ENCODE measurements at places on chromosomes 7 and 10.

GRCh38 chr7:108290459-108291151 is 160.4 kb upstream of the LAMB4 start:
- DNase-seq = no peak

- DNase-seq = no peak
These were observed 19.1 kb downstream of the LMTK2 start for GRCh38 chr7:98125759-98126158.

DNA sequence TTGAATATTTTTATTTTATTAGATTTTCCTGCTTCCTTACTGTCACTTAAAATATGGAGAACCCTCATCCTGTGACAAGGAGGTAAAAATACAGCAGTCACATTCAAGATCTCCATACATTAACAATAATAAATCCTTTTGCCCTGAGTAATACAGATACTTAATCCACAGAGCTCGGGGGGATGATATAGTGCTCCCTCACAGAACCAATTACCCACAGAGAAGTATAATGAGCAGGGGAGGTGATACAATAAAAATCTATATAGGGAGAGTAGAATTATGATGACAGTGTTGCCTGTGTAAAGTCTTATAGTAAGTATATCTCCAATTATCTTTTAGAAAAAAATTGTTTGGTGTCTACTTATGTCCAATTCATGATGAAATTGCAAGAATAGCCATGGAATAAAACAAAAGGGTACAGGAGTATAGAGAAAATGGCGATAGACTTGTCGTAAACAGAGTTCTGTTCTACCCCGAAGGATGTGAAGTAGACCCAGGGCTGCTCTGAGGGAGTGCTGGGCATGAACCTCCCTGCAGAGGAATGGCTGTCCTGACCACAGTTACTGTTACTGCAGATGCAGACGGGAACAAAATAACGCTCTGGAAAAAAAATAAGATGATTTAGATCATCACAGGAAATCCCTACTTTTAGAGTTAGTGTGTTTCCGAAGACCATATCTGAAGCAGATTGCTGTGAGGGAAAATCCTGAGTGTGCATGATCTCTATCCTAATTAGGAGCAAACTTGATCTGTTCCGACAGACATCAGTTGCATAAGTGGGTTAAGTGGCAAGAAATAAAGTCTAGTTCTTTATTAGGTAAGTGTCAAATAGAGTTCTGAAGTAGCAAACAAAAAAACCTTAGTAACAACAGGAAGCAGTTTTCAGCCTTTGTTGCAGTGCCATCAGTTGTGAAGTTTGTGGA is 123.7 kb downstream of the KAT6B start:
- no peak for DNase-seq

DNA sequence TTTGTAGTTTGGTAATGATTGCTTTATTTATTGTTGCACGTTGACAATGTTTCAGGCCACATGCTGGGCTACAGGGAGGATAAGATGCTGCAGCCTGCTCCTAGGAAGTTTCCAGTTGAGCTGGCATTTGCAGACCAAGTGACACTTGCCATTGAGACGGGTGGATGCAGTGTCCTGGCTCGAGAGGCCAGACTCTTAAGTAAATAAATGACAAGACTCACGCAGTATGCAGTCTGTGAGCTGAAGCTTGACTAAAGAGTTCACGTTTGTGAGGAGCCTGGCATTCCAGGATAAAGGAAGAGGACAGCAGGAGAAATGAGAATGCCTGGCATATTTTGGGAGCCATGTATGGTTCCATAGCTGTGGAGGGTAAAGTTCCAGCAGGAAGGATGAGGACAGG is 105.8 kb downstream of the BAMBI start:
- no peak for DNase-seq

DNA sequence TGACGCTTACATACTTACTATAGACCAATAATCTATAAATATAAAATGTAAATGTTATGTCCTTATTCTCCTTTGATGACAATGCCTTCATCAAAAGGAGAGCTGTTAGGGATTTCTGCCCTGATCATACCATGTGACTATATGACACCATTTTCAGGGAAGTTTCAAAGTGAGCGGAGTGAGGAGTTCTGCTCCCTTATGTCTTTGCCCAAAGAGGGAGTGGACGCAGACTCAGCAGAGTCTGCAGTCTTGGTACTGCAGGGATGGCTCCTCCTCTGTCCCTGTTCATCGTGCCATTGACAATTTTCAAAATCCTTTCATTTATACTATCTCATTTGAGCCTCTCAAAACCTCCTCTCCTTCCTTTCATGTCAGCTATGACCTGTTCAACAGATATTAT is 27.9 kb downstream of the HYAL4 start:
- no peak for DNase-seq

GRCh38 chr7:15140431-15140830 is 237.9 kb upstream of the DGKB start:
- no peak for DNase-seq

- no peak for DNase-seq
These were observed 373.1 kb downstream of the THSD7A start for GRCh38 chr7:11458736-11459483.

GRCh38 chr7:107091306-107091705 is 46.8 kb downstream of the PRKAR2B start:
- DNase-seq = no peak

- DNase-seq = no peak
These were observed 59.4 kb upstream of the CDK1 start for GRCh38 chr10:60718886-60719285.

DNA sequence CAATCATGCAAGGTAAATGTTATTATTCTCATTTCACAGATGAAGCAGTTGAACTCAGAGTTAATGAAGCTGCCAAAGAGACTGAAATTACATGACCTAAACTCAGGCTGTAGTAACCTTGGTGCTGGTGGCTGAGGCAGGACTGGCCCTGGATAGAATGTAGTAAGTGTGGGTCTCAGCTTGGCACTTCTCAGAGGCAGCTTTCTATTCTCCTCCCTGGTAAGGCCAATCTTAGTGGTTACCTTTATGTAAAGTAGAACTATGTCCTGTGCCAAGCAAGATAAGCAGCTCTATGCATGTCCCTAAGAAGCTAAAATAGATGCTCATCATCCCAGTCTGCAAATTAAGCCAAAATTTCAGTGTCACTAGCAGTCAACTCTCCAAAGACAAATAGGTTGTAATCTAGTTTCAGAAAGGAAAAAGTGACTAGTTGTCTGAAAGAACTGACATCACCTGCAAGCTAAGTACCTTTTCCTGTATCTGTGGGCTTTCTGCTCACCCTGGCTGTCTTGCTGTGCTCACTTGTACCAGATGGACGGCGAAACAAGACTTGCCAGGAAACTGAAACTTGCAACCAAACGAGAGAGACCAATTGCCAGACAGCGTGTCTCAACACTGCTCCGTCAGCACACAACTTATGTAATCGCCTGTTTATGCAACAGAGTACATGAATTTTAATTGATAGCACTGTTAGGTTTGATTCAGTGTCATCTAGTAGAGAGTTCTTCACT is 43.7 kb downstream of the CH25H start:
- DNase-seq = no peak

DNA sequence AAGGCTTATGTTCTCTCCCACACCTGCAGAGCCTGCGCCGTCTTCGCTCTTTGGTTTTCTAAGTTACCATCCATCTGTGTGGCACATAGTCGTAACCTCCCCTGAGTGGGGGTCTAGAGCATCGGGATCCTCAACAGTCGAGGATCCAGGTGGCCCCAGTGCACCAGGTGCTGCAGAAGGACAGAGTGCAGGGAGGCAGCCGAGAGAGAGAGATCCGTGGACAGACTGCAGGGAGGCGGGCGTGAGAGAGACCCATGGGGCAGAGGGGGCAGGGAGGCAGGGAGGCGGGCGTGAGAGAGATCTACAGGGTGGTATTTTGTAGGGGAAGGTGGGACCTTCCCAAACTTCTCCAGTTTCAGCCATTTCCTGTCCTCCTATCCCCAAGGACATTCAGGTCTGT is 42.3 kb downstream of the PFKP start:
- no peak for DNase-seq

DNA sequence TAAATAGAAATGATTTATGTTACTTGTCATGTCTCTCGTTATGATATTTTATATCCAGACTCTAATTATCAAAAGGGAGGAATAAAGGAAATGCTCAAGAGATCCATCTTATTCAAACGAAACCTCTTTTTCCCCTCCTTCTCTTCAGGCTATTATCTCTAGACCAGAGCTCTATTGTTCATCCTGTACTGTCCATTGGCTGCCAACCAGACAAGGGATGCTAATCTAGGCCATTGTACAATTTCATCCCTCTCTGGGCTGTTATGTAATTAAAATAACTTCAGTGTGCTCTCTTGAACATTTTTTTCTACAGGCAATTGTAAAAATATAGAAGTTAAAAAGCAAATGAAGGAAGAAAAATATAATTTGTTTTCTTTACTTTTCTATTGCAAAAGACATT is 220.4 kb downstream of the HDAC9 start:
- DNase-seq = no peak

- DNase-seq = no peak
These were observed 93.2 kb upstream of the KIF5B start for GRCh38 chr10:32149252-32149955.

- no peak for DNase-seq
These were observed 12.8 kb downstream of the PRXL2A start for GRCh38 chr10:80421050-80421706.

DNA sequence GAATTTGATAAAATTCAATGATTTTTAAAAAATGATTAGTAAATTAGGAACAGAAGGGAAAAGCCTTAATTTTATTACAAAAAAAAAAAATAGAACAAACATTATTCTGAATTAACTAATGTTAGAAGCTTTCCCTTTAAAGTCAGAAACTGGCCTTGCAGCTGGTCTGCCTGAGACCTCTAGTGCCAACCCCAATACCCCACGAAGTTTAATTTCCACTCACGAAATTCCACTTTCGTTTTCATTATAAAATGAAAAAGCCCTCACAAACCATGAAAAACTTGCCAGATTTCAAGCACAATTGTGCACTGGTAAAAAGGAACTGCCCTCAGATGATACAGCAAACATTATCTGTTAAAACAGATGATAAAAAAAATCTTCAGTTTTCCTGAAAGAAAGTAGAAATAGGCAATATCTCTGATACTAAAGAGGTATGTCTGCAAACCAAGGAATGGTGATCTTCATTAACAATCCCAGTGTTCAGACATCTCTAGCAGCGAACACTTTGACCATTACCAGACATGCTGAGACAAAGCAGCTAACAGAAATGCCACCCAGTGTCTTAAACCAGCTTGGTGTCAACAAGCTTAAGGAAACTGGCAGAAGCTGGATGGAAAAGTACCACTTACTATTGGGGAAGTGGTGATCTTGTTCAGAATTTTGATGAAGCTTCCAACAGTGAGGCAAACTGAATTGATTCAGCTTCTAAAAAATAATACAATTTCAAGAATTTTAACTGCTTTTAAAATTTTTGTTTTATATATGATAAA is 80.2 kb downstream of the PALS2 start:
- no peak for DNase-seq

DNA sequence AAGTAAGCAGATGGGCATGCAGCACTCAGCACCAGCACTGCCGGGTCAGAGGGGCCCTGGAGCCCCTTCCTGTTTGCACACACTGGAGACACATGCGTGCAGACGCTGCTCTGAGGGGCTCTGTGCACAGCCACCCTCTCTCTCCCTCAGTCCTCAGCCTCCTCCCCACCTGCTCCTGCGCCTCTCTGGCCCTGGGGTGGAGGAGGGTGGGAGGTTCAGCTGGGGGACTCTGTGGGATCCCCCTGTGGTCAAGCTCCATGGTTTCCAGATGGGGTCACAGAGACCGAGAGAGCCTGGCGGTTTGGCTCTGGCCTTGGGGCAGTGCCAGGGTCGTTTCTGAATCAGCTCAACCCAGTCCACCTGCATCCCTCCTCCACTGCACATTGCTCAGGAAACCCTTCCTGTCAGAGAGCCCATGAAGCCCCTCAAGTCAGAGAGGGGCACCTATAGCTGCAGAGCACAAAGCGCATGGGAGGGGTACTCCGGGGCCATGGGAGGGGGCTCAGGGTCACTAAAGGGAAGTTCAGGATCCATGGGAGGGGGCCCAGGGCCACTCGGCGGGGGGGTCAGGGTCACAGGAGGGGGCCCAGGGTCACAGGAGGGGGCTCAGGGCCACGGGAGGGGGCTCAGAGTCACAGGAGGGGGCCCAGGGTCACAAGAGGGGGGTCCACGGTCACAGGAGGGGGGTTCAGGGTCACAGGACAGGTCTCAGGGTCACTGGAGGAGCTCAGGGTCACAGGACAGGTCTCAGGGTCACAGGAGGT is 161.7 kb downstream of the ADARB2 start:
- no peak for DNase-seq

DNA sequence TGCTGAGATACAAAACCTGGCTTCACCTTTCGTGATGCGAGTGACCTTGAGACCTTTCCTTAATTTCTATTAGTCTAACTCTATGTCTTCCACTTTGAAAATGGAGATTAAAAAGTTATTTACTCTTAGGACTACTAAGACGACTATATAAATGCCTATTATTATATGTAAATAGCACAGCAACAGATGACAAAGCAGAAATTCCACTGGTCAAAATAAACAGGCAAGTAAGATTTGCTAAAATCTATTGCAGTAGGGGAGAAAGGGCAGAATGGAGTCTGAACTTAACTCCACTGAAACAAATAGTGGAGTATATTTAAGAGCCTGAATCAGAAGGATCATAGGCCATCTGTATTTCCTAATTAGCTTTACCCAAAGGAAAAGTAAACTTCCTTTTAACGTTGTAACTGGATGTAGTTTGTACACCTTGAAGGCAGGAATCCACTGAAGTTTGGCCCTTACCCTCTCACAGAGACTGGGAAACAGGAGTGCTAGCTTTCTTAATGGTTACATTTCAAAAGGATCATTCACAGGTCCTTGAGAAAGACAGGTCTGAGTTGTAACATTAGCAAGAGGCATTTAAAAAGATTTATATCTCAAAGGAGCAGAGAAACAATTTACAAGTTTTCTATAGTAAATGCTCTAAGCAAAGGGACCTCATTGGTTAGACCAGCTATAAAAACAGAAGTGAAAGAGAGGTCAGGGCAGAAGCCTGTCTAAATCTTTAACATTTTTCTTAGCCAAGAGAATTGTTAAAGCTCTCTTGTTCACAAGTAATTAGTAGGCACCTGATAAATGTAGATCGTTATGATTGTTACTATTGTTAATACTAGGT is 332.5 kb downstream of the ZWINT start:
- DNase-seq = no peak

DNA sequence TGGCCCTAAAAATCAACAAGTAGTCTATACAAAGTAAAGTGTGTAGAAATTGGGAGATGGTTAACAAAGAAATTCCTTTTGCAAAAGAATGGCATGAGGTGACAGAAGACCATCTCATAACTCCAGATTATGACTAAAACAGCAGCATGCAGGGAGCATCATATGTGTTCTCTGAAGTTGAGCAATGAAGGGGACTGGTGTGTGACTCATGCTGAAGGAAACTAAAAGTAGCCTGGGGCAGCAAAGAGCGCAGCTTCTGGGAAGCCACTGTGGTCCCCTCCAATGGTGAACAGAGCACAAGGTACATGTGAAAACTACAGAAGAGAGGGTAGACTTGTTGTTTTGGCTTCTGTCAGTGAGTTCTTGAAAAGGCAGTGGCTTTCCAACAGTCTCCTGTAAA is 133.4 kb downstream of the MACC1 start:
- DNase-seq = no peak

DNA sequence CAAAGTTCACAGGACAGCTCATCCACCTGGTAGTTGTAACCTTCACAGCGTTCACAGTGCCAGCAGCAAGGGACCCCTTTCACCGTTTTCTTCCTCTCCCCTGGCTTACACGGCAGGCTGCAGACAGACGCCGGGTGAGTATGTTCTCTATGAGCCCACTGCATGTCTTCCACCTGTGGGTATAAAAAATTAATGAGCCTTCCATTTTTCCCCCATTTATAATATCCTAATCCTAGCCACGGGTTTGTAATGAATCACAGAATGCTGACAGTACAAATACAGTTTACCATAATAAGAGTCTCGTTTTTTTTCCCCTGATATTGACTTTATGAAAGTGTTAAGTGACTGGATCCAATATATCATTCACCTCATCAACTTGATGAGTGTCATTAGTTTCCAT is 719.0 kb downstream of the GRM8 start:
- no peak for DNase-seq
